ENCODE measurements at places on chromosomes 7 and 10.

- no peak for DNase-seq
Measured at GRCh38 chr10:16822726-16823360, 5.6 kb upstream of the RSU1 start.

DNA sequence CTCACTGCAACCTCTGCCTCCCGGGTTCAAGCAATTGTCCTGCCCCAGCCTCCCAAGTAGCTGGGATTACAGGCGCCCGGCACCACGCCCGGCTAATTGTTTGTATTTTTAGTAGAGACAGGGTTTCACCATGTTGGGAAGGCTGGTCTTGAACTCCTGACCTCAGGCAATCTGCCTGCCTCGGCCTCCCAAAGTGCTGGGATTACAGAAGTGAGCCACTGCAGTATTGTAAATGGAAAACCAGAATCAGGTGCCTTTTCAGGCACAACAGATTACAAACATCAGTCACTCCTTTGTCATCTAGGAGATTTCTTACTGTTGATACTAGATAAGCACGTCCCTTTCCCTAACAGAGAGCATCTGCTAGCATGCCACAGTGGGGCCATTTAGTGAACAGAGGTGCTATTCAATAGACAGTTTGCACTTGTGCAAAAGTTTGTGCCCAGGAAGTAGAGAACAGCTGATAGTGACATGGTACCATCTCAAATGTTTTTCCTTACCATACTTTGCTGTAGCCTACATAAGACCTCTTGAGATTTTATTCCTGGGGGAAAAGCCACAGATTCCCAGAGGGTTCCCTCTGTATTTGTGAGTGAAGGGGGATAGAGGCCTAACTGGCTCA, 24.5 kb upstream of the WAC start:
- DNase-seq, result no peak

DNA sequence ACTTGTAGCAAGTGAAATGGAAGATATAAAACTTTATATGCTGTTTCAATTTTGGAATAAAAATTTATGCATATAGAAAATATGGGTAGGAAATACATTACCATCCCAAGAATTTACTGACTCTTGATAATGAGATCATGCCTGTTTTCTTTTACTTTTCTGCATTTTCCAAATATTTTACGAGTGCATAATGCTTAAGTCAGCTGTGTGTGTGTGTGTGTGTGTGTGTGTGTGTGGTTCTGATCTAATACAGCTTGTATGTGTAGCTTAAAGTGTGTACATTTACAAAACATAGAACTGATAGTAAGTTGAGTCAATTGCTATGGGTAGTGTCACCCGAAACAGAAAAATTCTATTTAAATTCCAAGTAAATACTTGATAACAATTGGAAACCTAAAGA, 315.9 kb upstream of the LRRN3 start:
- no peak for DNase-seq

- DNase-seq, result no peak
Measured at GRCh38 chr10:114541081-114541796, 116.8 kb downstream of the ABLIM1 start.

DNA sequence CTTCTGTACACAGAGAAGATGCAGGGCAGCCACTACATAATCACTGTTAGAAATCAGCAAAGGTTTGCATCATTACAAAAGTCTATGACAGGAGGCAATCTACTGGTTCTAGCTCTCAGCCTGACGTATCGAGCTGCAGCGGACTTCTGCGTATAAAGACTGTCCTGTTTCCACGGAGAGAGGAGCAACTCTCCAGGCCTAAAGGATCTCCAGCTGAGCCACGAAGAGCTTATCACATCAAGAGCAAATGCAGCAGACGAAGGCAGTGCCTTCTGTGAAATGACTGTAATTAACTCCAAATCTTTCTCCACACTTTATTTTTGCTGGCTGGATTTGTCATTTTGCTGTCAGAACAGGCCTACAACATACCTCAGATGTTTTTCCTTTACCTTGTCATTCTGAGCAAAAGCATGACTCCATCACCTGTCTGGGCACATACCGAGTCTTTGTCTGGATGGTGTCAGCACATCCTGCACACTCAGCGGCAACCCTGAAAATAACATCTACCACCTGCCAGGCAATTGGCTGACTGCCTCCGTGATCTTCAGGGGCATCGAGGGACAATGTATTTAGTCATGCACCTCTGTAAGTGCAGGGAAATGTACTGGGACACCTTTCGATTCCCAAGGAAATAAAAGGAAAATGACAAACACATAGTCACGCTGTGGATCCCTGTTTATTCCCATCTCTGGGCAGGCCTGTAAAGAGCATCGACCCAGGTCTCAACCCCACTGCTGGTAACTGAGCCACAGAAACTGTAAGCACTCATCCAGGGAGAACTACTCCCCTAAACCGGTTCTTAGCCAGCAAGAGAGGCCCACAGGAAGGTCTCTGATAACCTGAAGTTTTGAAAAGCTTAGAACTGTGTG, 26.3 kb upstream of the SH3PXD2A start:
- no peak for DNase-seq

GRCh38 chr7:134101716-134102115, 25.4 kb upstream of the LRGUK start:
- DNase-seq, result no peak

DNA sequence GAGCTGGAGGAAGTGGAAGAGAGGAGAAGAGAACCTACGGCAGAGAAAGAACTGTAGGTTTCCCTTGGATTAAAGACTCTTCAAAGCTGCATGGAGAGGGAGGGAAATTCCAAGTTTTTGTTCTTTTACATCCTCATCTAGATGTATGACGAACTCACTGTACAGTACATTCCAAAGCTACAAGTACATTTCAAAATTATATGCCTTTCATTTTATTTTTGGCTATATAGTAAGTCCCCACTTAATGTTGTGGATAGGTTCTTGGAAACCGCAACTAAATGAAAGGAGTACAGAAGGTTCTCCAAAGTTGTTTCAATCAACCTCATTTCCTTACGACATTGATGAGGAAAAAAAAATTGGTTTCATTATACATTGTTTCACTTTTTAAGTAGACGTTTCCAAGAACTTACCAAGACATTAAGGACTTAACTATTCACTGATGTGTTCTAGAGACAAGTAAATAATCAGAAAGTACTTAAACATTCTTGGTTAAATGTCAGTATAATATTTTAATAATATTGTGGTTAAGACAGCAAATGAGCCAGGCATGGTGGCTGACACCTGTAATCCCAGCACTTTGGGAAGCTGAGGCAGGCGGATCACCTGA, 16.1 kb upstream of the JMJD1C start:
- no peak for DNase-seq

DNA sequence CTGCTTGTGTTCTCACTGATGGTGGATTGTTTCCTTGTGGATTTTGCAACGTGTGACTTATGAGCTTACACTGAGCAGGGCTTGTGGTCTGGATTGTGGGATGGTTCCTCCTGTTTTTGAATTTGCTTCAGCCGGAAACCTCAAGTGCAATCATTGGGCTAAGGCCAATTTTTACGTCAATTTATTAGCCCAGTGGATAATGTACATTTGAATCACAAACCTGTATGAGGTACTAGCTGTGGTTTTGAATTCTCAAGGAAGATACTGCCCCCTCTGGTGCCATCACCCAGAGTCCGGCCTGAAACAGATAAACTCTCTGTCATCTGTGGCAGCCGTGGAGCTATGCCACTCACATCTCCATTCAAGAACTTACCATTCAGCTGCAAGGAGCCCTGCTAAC, 7.3 kb upstream of the ZNF777 start:
- DNase-seq, result no peak

GRCh38 chr10:93954726-93955363, 38.9 kb upstream of the PLCE1 start:
- DNase-seq, result no peak

GRCh38 chr10:58695022-58695421, 182.3 kb downstream of the BICC1 start:
- no peak for DNase-seq

DNA sequence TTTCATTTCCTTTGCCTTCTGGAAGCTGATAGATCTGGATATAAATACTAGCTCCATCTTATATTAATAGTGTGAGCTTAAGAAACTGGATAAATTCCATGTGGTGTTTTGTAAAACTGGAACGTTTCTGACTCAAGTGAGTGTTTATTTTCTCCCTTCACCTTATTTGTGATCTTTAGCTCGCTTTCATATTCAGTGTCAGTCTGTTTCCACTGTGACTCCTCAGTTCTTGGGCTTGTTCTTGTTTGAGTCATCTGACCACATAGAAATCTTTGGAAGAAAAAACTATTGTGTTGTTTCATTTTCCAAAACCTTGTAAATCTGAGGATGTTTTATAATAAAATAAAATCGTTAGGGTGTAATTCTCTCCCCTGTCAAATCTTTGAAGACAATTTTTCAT, 186.4 kb downstream of the POLR1F start:
- no peak for DNase-seq

DNA sequence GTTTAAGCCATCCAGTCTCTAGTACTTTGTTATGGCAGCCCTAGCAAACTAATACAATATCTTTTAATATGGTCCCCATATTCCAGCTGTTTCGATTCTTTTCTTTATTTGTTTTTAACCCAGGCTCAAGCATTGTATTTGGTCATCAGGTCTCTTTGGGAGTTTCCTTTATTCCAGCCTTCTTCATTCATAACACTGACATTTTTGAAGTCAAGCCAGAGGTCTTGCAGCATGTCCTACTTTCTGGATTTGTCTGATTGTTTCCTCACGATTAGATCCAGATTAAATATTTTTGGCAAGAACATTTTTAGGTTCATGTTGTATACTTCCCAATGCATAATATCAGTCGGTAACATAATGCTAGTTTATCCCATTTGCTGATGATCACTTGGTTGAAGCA, 11.8 kb downstream of the SLC25A13 start:
- DNase-seq, result no peak

- no peak for DNase-seq
Measured at GRCh38 chr7:131606346-131607290, 50.2 kb upstream of the PODXL start.

DNA sequence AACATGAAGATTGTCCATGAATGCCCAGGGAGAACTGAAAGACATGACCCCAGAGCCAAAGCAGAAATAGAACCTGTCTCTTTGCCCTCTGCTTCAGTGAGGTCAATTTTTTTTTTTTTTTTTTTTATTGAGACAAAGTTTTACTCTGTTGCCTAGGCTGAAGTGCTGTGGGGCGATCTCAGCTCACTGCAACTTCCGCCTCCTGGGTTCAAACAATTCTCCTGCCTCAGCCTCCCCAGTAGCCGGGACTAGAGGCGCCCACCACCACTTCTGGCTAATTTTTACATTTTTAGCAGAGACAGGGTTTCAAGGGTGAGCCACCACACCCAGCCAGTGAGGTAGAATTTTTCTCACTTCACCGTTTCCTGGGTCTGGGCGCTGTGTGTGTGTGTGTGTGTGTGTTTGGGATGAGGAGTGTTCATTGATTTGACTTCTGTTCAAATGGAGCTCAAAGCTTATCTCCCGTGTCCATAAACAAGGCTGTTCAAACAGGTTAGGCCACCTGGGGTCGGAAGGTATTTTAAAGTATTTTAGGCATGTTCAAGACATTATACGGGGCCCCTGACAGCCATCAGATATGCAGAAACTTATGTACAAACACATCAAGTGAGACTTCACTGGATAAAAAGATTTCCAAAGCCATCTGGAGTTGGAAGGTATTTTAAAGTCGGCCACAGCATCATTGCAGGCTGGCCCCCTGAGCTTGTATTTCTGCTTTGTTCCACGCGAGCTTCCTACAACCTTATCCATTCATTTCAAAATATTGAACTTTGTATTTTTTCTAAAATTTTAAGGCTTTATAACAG, 93.8 kb downstream of the MAP3K8 start:
- DNase-seq, result no peak

DNA sequence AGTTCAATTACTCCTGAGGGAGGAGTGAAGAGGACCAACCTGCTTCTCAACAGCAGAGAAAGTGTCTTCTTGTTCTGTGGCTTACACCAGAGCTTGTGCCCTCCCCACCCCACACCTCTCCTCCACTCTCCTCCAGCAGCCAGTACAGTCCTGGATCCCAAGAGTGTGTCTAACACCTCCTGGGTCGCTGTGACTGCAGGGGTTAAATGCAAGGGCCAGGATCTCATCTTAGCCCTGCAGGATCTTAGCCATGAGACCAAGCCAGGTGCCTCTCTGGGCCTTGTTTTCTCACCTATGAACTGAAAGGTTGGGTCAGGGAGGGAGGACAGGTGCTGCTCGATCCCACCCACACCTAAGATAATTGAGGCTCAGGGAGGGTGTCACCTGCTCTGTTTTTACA, 34.5 kb upstream of the MSRB2 start:
- DNase-seq, result no peak

GRCh38 chr10:3935141-3935540, 150.1 kb upstream of the KLF6 start:
- no peak for DNase-seq

- DNase-seq, result no peak
Measured at GRCh38 chr7:155594961-155595366, 48.6 kb upstream of the CNPY1 start.

DNA sequence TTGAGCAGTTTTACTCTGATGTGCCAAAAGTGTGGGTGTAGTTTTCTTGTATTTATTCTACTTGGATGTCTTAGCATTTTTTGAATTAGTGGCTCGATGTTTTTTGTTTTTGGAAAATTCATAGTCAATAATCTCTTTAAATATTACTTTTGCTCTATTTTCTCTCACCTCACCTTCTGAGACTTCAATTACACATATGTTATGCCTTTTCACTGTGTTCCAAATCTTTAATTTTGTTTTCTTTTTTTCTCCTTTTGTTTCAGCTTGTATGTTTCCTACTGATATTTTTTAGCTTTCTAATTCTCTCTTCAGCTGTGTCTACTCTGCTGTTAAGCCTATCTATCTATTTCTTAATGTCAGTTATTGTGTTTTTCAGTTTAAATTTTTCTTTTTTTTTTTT, 69.5 kb downstream of the ZNF503 start:
- no peak for DNase-seq

- DNase-seq, result no peak
Measured at GRCh38 chr7:110224643-110225042, 866.3 kb upstream of the LRRN3 start.

- DNase-seq, result no peak
Measured at GRCh38 chr10:14548970-14549369, 218.2 kb upstream of the FRMD4A start.

- no peak for DNase-seq
Measured at GRCh38 chr10:9535744-9536143, 1481.3 kb downstream of the GATA3 start.

GRCh38 chr10:70950037-70950436, 61.7 kb upstream of the PCBD1 start:
- no peak for DNase-seq

GRCh38 chr7:70569335-70569819, 562.6 kb upstream of the GALNT17 start:
- DNase-seq, result no peak

- DNase-seq, result no peak
Measured at GRCh38 chr7:102991540-102992214, 78.9 kb downstream of the LRRC17 start.

GRCh38 chr10:100732241-100732596, 13.2 kb upstream of the PAX2 start:
- no peak for DNase-seq

- DNase-seq, result no peak
Measured at GRCh38 chr10:8576281-8576680, 521.8 kb downstream of the GATA3 start.

- DNase-seq, result no peak
Measured at GRCh38 chr7:52758356-52758755, 277.1 kb upstream of the POM121L12 start.
